ENCODE measurements at places on chromosomes 1 and 21. TPM values are rescaled to one million over a fixed set of nuclear protein-coding genes. Genes with fewer than 3 reads are reported as not detected.

Gene MFAP2
- 1.4 TPM for polyA plus RNA-seq

DNA sequence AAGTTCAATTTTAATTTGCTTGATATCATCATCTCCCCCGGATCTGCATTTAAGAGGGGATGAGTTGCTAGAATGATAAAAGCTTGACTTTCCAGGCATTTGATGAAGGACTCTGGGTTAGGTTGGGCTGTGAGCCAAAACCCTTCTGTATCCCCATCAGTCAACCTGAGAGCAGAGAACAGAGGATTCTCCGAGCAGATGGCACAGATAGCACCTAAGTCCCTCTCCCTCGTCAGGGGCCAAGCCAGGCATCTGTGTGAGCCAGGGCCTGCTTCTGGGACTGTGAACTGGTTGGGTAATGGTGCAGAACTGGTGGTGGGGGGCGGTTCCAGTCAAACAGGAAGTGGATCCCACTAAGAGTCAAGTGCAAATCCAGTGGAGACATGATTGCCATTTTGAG lies 205.8 kb downstream of the TNR start:
- H3K4me1 ChIP-seq, result no peaks in the 10 kb centered on the region
- H3K27ac ChIP-seq, result no peak overlapping the region
- no peaks in the 10 kb centered on the region for H3K27me3 ChIP-seq
- DNase-seq, result no peak
- H3K36me3 ChIP-seq, result no peaks in the 10 kb centered on the region
- no peak overlapping the region for H3K4me3 ChIP-seq

Gene PTPRU
- polyA plus RNA-seq, result 27.8 TPM

DNA sequence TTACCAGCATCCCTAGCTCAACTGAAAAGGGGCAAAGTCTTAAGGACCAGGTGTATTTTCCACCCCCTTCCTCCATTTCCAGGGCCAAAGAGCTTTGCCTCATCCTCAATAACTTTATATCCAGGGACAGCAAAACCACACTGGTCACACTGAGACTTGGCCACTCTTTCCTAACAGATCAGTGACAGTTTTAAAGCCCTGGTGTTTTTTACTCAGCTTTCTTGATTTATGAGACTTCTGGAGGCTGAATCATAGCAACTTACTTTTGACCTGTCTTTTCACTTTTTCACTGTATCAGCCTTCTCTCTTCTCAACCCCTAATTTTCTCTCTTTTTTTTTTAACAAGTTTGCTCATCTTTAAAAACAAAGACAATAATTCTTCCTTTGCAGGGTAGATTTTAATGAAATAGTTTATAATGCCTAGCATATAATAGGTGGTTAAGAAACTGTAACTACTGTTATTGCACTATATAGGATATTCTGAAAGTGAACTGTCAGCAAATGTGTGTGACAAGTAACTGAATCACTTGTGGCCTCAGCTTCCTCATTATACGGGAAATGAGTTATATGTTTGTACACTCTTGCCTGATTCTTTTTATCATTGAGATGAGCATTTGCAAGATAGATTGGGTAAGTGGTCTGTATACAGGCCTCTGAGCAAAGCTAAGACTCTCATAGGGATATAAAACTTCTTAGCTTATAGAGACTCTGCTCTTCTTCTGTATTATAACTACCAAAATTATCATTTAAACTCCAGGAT lies 19.7 kb upstream of the DYNLT5 start:
- H3K36me3 ChIP-seq, result no peaks in the 10 kb centered on the region
- no peak overlapping the region for H3K27ac ChIP-seq
- no peak for DNase-seq
- no peaks in the 10 kb centered on the region for H3K27me3 ChIP-seq
- H3K4me3 ChIP-seq, result no peak overlapping the region

Gene FCRLA
- polyA plus RNA-seq, result not detected

Gene SPATA45
- polyA plus RNA-seq, result 0.17 TPM

Gene ICOSLG
- polyA plus RNA-seq, result 1.3 TPM

DNA sequence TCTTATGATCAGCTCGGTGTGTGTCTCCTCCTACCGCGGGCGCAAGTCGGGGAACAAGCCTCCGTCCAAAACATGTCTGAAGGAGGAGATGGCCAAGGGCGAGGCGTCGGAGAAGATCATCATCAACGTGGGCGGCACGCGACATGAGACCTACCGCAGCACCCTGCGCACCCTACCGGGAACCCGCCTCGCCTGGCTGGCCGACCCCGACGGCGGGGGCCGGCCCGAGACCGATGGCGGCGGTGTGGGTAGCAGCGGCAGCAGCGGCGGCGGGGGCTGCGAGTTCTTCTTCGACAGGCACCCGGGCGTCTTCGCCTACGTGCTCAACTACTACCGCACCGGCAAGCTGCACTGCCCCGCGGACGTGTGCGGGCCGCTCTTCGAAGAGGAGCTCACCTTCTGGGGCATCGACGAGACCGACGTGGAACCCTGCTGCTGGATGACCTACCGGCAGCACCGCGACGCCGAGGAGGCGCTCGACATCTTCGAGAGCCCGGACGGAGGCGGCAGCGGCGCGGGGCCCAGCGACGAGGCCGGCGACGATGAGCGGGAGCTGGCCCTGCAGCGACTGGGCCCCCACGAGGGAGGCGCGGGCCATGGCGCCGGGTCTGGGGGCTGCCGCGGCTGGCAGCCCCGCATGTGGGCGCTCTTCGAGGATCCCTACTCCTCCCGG lies 1.5 kb downstream of the KCNC4 start:
- peaks cover 57% of the 10 kb centered on the region for H3K27me3 ChIP-seq
- peak overlapping the region; percentile 57 for H3K4me3 ChIP-seq
- no peaks in the 10 kb centered on the region for H3K36me3 ChIP-seq
- H3K27ac ChIP-seq, result no peak overlapping the region
- DNase-seq, result no peak

DNA sequence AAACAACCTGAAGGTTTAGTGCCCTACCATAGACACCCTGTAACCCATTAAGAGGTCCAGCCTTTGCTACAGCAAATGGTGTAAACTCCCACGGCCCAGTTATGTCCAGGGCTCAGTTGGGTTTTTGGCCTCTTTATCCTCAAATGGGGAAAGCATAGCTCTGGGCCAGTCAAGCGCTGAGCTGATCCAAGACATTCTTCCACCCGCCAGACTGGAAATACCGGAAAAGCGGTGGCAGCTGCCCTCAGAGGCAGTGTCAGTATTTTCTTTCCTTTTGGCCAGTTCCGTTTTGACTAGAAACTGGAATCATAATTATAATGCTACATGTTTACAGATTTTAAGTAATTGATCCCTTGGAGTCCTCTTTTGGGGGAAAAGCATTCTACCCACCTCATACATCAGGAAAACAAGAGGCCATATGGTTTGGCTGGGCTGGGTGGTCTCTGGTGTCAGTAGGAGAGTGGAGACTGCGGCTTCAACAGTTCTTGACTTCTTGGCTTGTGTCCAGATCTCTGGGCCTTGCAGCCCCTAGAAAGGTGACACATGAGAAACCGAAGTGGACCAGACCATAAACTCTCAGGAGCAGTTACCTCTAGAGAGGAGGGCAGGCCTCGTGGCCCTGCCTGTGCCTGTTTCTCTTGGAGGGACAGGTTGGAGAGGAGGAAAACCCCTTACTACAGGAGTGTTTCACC lies 30.2 kb upstream of the CLDN14 start:
- H3K4me1 ChIP-seq, result peaks cover 26% of the 10 kb centered on the region
- no peaks in the 10 kb centered on the region for H3K27me3 ChIP-seq
- H3K4me3 ChIP-seq, result no peak overlapping the region
- DNase-seq, result no peak
- no peaks in the 10 kb centered on the region for H3K36me3 ChIP-seq

DNA sequence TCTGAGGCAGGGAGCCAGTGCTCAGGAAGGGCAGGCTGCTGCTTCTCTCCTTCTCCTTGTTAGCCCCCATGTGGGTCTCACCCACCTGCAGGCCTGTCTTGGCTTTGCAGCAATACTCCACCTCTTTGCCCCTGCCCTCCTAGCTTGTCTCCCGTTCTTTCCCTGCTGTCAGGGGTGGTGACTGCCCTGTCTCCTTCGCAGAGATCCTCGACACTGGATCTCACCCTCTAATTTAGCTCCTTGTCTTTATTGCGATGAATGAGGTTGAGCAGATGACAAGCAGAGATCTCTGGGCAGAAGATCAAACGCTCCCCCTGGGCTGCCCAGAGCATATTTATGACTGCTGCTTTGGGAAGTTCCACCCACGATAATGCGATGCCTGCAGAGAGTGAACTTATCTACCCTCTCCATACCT lies 199.2 kb downstream of the ROR1 start:
- no peaks in the 10 kb centered on the region for H3K36me3 ChIP-seq
- no peak overlapping the region for H3K27ac ChIP-seq
- no peaks in the 10 kb centered on the region for H3K27me3 ChIP-seq
- no peaks in the 10 kb centered on the region for H3K4me1 ChIP-seq
- no peak for DNase-seq

Gene ALPL
- polyA plus RNA-seq, result 0.12 TPM

DNA sequence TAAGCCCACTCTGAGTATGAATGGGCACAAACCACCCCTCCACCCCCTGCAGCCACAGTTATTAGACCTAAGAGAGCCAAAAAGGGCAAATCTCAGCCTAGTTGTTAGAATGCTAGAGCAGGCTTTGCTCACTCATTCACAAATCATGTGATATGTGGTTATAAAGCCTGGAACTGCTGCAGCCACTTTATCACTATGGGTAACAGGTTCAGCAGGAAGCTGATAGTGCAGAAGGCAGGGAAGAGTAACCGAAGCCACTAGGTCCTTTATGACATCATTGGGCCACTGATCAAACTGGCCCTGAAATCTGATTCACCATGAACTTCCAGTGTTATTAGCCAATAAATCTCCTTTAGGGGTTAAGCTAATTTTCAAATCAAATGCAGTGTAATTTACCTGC lies 134.7 kb downstream of the GRIK1 start:
- H3K4me1 ChIP-seq, result no peaks in the 10 kb centered on the region
- no peaks in the 10 kb centered on the region for H3K27me3 ChIP-seq
- no peak overlapping the region for H3K4me3 ChIP-seq
- DNase-seq, result no peak
- H3K36me3 ChIP-seq, result no peaks in the 10 kb centered on the region

GRCh38 chr1:156464335-156464734 lies 36.2 kb downstream of the MEF2D start:
- peaks cover 19% of the 10 kb centered on the region for H3K4me1 ChIP-seq
- H3K4me3 ChIP-seq, result no peak overlapping the region
- no peaks in the 10 kb centered on the region for H3K27me3 ChIP-seq
- no peak for DNase-seq
- no peak overlapping the region for H3K27ac ChIP-seq

Gene TIE1
- polyA plus RNA-seq, result 2.5 TPM

DNA sequence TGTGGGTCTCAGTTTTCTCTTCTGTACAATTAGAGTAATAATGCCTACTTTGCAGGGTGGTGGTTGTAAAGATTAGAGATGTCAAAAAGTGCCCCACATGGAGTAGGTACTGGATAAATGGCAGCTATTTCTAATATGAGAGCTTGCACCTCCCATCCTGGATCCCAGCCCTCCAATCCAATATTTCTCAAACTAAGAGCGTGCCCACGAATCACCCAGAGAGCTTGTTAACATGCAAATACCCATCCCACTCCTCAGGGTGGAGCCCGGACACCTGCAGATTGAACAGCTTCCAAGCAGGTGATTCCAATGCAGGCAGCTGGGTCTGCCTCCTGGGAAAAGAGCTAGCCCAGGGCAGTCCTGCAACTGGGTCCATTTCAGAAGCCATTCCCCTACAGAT lies 33.0 kb downstream of the LRRN2 start:
- no peaks in the 10 kb centered on the region for H3K36me3 ChIP-seq
- no peaks in the 10 kb centered on the region for H3K4me1 ChIP-seq
- no peak for DNase-seq
- no peak overlapping the region for H3K27ac ChIP-seq
- H3K4me3 ChIP-seq, result no peak overlapping the region
- peaks cover 26% of the 10 kb centered on the region for H3K27me3 ChIP-seq

- peaks cover 78% of the 10 kb centered on the region for H3K4me1 ChIP-seq
- no peak for DNase-seq
- H3K27me3 ChIP-seq, result no peaks in the 10 kb centered on the region
- no peaks in the 10 kb centered on the region for H3K36me3 ChIP-seq
These were observed 21.1 kb downstream of the SMAP2 start for GRCh38 chr1:40394491-40395172.

Gene OLFML2B
- not detected for polyA plus RNA-seq

Gene CD2
- not detected for polyA plus RNA-seq

GRCh38 chr1:82453511-82454185 lies 652.9 kb downstream of the ADGRL2 start:
- H3K27me3 ChIP-seq, result no peaks in the 10 kb centered on the region
- H3K4me3 ChIP-seq, result no peak overlapping the region
- no peaks in the 10 kb centered on the region for H3K4me1 ChIP-seq
- no peak for DNase-seq

DNA sequence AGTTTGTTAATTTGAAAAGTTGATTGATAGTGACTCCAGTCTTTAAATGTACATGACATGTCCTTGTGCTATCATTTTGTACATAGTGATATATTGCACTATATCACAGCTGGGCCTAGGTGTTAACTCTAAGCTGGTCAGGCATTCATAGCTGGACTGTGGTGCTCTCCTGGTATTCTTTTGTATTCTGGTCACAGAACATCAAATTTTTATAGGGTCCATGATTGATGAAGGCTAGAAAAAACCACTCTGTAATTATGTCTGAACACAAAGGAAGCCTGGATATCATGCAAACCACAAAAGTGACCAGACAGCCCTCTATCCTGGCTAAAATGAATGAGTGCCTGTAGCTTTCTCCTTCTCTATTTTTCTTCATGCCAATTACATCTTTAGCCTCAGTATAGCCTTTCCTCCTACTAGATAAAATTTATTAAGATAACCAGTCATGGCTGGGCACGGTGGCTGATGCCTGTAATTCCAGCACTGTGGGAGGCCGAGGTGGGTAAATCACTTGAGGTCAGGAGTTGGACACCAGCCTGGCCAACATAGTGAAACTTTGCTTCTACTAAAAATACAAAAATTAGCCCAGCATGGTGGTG lies 134.9 kb upstream of the B3GALT2 start:
- no peaks in the 10 kb centered on the region for H3K36me3 ChIP-seq
- DNase-seq, result no peak
- H3K4me3 ChIP-seq, result no peak overlapping the region
- H3K4me1 ChIP-seq, result no peaks in the 10 kb centered on the region
- no peaks in the 10 kb centered on the region for H3K27me3 ChIP-seq

GRCh38 chr21:31682620-31683019 lies 23.1 kb downstream of the SOD1 start:
- H3K27me3 ChIP-seq, result no peaks in the 10 kb centered on the region
- no peaks in the 10 kb centered on the region for H3K4me1 ChIP-seq
- H3K36me3 ChIP-seq, result peaks cover 19% of the 10 kb centered on the region
- H3K4me3 ChIP-seq, result no peak overlapping the region
- no peak overlapping the region for H3K27ac ChIP-seq

DNA sequence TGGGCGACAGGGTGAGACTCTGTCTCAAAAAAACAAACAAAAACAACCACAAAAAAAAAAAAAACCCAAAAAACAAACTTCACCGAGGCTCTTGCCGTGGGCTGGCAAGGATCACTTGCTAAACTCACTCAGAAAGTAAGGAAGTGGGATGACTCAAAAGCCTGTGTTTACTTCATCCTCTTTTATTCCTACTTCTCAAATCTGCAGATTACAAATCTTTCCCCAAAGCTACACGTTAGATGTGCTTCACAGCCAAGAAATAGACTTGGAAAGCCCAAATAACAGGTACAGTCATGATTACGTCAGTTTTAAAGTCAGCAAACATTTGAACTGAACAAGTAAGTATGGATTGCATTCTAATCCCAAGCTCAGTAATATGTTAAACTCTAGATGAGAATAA lies 359.3 kb downstream of the ADGRL2 start:
- H3K27ac ChIP-seq, result no peak overlapping the region
- H3K4me3 ChIP-seq, result no peak overlapping the region
- no peaks in the 10 kb centered on the region for H3K27me3 ChIP-seq
- H3K36me3 ChIP-seq, result no peaks in the 10 kb centered on the region

GRCh38 chr1:156291226-156292061 lies 4.0 kb downstream of the GLMP start:
- peak overlapping the region; percentile 66 for H3K4me3 ChIP-seq
- H3K27me3 ChIP-seq, result no peaks in the 10 kb centered on the region
- peak; percentile 94 for DNase-seq
- H3K36me3 ChIP-seq, result peaks cover 6% of the 10 kb centered on the region

All from HepG2 (cell line).